ENCODE measurements at places on chromosomes 6 and 20.

GRCh38 chr20:38674092-38674764, 50.1 kb upstream of the SLC32A1 start:
- peak; percentile 78 for DNase-seq

- DNase-seq, result no peak
Measured at GRCh38 chr20:19473922-19474286, 261.5 kb downstream of the SLC24A3 start.

GRCh38 chr6:66628917-66629316, 921.9 kb upstream of the EYS start:
- DNase-seq, result no peak

DNA sequence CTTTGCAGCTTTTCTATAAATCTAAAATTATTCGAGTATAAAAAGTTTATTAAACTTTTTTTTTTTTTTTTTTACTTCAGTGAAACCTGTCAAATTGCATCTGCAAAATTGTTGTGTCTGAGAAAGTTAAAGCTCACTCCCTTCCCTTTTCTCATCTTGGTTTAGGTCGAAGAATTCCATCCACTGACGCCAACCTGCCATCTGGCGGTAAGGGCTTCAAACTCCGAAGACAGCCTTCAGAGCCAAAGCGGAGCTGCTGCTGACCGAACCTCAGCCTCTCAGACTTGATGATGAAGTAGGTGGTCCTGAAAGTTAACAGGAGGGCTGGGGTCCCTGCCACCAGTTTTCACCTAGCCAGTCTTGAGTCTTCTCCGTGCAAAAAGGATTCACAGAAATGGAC, 29.6 kb upstream of the VAPB start:
- no peak for DNase-seq

- no peak for DNase-seq
Measured at GRCh38 chr6:37238381-37238780, 19.2 kb upstream of the TBC1D22B start.

GRCh38 chr6:159971341-159972178, 2.7 kb downstream of the IGF2R start:
- no peak for DNase-seq

DNA sequence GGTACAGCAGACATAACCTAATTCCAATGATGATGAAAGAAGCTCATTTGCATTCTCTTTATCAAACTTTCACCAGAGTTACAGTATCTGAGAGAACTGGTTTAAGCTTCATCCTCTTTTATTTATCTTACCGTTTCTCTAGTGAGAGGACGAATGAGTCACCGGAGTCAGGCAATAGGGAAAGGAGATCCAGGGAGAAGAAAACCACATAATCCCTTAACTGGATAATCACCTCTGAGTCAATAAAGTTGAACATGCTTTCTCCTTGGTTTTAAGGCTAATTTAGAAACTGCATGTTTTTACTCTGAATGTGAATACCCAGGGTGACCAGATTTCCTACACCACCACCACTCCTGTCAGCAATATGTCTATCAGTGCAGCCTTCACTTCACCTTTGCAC, 313.7 kb upstream of the TBX18 start:
- no peak for DNase-seq

DNA sequence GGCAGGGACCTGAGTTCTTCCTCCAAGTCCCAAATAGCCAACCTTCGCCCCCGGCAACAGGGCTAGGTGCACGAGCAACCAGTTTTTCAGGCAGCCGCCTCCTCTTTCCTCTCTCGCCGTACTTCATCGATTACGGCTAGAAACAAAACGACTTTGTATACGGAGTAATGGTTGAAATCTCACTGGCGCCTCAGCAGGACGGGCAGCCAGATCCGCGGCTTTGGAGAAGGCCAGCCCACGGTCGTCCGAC, 333 bp upstream of the SMIM13 start:
- DNase-seq, result no peak

GRCh38 chr20:13342469-13343242, 121.6 kb downstream of the ISM1 start:
- no peak for DNase-seq

- no peak for DNase-seq
Measured at GRCh38 chr6:133710826-133711225, 178.1 kb upstream of the TCF21 start.

DNA sequence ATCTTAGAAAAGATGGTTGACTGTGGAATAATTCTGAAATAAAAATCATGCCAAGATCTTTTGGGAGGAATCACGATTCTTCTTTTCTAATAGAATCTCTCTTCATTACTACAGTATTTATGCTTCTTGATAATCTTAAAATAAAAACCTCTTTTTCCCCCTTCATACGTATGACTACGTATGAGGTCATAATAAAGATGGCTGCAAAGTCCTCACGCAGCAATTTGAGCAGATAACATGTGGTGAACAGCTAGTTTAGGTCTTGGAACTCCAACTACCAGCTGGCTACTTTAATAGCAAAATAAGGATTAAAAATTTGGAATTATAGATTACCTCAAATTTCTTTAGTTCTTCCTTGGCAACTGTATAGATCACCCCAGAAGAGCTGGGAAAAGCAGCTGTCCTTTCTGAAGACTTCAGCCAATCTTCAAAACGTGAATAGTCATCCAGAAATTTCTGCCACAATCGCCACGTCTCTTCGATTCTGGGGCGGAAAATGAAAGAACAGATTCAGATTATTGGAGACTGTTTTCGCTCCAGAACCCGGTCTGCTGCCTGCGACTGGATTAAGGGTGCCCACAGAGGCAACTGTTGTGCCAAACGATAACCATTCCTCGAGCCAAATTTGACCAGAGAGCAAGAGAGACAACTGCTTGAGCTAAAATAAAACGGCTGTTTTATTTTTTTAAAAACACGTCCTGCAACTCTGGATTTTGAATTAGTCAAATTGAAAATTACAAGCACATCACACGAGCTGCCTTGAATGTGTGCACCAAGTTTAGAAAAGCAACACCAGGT, 347.3 kb downstream of the ESR1 start:
- no peak for DNase-seq

DNA sequence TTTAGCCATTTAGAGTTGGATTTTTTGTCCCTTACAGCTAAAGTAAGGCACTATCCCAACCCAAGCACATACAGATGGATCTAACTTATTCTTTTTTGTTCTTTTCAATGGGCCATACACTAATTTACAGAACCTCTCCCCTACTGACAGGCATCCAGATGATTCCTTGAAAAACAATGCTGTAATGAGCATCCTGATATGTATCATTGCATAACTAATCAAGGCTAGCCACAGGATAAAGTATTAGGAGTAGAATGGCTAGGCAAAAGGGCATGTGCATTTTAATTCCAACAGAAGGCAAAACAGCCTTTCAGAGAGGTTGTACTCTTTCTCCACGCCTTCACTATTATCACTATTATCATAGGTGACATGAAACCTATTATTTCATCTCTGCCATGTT, 54.1 kb downstream of the ELOVL5 start:
- no peak for DNase-seq

- no peak for DNase-seq
Measured at GRCh38 chr20:152131-152530, 5.1 kb upstream of the DEFB127 start.

DNA sequence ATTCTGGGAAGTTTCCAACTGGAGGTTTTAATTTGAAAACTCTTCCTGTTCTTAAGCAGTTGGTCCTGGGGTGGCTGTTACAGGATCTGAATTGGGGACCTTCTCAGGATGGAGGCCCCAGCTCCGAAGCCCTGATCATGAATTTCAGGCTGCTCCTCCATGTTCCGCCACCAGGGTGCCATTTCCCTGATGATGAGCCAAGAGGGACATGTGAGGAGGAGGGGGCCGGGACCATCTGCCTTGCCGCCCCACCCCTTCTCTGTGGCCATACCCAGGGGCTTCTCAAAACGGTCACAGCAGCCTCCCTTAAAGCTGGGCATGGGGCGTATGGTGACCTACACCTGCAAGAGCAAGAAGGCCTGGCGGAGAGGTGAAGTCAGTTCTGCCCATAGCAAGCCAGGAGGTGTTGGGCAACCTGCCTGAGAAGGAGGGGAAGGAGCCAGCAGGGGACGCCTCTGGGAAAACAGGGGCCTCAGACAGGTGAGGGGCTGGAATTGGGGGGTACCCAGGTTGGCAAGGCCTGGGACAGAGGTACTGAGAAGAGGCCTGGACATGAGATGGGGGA, 3.6 kb upstream of the BAK1 start:
- no peak for DNase-seq

Measured in stimulated activated CD8-positive, alpha-beta memory T cell treated with anti-CD3 and anti-CD28 coated beads, Interleukin-4, amount 100 ng/mL, for 48 hours (primary cell).